Suprapubic skin (tissue), 4 donors: ENCODE measurements at places on chromosomes 6 and 20. TPM values are rescaled to one million over a fixed set of nuclear protein-coding genes. Genes with fewer than 3 reads are reported as not detected.

DNA sequence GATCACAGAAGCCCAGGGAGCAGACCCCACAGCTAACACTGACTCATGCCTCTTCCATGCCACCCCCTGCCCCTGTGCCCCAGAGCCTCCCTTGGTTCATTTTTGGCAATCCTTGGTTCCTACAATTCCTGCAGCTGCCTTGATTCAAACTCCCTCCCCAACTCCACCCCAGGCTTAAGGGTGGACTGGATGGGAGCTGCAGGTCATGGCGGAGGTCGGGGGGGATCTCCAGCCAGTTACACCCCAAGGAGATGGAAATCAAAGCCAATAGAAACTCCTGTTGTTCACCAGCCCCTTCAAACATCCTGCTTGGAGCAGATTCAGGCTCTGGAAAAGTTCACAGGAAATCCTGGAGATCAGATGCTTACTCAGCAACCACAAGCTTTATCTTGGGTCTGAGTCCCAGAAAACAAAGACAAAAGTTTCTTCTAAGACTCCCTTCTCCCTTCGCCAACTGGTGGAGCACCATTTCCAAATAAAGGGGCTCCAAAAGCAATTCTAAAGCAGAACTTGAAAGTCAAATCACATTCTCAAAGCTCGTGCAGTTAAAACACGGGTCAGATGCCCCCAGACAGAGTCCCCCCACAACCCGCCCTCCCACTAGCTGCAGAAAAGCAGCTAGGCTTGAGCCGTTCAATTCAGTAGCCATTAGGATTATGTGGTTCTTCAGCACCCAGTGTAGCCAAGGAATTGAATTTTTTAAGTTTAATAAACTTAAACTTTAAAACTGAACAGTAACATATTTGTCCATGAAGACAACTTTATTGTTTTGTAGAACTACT is 149.5 kb downstream of the ANKRD60 start:
- H3K27ac ChIP-seq = no peak overlapping the region
- no peak overlapping the region for H3K4me3 ChIP-seq
- H3K36me3 ChIP-seq = no peaks in the 10 kb centered on the region
- peaks cover 9% of the 10 kb centered on the region for H3K4me1 ChIP-seq
- H3K27me3 ChIP-seq = no peaks in the 10 kb centered on the region
- peak; percentile 59 for DNase-seq

TFAP2C gene
- total RNA-seq = 79.0 TPM

DNA sequence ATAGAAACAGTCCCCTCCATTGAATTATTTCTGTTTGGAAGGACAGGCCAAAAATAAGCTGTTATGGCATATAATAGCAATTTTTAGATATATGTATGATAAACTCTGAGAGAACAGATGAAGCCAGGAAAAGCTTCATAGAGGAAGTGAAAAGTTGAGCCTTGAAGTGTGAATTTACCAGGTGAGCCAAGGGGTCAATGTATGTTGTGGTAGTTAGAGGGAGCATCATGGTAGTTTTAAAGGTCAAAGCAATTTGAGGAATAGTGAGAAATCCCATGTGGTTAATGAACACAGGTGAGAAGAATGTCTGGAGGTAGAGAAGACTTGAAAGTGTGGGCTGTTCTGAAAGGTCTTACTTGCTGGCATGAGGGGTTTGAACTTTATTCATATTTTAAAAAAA is 47.0 kb downstream of the COL19A1 start:
- H3K4me1 ChIP-seq = no peaks in the 10 kb centered on the region
- no peaks in the 10 kb centered on the region for H3K36me3 ChIP-seq
- no peaks in the 10 kb centered on the region for H3K27me3 ChIP-seq
- DNase-seq = no peak
- no peak overlapping the region for H3K4me3 ChIP-seq

THBD gene
- 329 TPM for total RNA-seq

GRCh38 chr6:168943231-168943905 is 310.3 kb downstream of the THBS2 start:
- H3K4me3 ChIP-seq = no peak overlapping the region
- no peaks in the 10 kb centered on the region for H3K36me3 ChIP-seq
- H3K27ac ChIP-seq = no peak overlapping the region
- H3K27me3 ChIP-seq = no peaks in the 10 kb centered on the region
- no peak for DNase-seq
- peaks cover 3% of the 10 kb centered on the region for H3K4me1 ChIP-seq

GRCh38 chr20:36836591-36837269 is 39.2 kb upstream of the TLDC2 start:
- peaks cover 47% of the 10 kb centered on the region for H3K4me1 ChIP-seq
- H3K27me3 ChIP-seq = no peaks in the 10 kb centered on the region
- H3K36me3 ChIP-seq = peaks cover 10% of the 10 kb centered on the region
- peak overlapping the region; percentile 2 for H3K27ac ChIP-seq
- H3K4me3 ChIP-seq = no peak overlapping the region

- DNase-seq = no peak
- H3K4me3 ChIP-seq = no peak overlapping the region
- peaks cover 10% of the 10 kb centered on the region for H3K4me1 ChIP-seq
- H3K27ac ChIP-seq = no peak overlapping the region
Observed at GRCh38 chr6:169315830-169316614, 62.4 kb upstream of the THBS2 start.

DNA sequence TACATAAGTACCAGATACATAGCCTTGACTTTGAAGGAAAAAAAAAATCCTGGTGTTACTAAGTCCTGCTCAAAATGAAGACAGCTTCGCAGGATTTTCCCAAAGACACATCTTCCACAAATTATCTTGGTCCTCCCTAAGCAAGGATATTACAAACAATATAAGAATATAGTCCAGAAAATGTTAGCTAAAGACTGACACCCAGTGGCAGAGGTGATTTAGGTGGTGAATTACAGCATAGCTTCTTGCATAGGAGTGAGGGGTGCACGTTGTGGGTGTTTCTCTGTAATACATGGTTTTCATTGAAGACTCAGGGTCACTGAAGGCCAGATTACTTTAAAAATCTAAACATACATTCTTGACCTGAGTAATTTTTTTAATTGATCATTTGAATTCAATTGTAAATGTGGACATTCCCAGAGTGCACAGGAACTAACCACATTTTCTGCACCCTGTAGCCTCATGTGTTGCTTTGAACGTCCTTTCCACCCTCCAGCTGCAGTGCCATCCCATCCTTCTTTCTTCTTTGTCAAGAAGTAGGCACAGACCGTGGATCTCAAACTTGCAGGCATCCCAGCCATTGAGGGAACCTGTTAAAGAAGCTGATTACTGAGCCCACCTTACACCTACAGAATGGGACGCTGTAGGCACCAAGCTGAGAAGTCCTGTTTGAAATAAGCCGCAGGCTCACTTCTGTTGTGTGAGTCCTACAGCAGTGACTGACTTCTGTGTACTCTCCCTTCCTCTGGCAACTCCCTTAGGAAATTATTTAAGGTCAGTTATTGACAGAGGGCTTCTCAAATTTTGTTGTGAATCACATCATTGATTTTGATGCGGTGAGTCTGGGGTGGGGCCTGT is 102.6 kb downstream of the PERP start:
- no peak overlapping the region for H3K27ac ChIP-seq
- H3K4me1 ChIP-seq = peaks cover 15% of the 10 kb centered on the region
- no peak overlapping the region for H3K4me3 ChIP-seq
- H3K27me3 ChIP-seq = no peaks in the 10 kb centered on the region
- no peak for DNase-seq

PLCB4 gene
- total RNA-seq = 7.6 TPM

DNA sequence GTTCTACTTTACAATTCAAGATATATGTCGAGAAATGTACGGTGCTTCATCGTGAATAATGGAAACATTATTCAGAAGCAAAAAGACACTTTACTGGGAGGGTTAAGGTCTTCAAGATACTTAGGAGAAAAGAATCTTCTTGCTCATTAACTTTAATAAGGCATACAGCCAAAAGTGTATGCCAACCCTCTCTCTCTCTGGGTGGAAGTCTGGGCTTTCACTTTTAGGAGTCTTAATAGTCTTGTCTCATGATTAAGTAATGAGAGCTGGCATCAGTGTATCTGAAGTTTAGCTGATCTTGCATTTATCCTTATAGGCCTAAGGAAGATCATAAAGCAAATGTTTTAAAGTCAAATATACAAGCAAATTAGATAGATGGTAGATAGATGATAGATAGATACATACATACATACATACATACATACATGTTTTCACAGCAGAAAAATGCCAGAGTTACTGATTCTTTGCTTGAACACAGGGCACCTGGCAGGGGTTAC is 21.5 kb downstream of the OLIG3 start:
- no peak overlapping the region for H3K27ac ChIP-seq
- no peak overlapping the region for H3K4me3 ChIP-seq
- H3K27me3 ChIP-seq = peaks cover 11% of the 10 kb centered on the region
- no peaks in the 10 kb centered on the region for H3K4me1 ChIP-seq

GRCh38 chr6:52352239-52353018 is 9.5 kb upstream of the PAQR8 start:
- peaks cover 6% of the 10 kb centered on the region for H3K4me1 ChIP-seq
- no peak for DNase-seq
- H3K27me3 ChIP-seq = no peaks in the 10 kb centered on the region
- H3K36me3 ChIP-seq = no peaks in the 10 kb centered on the region
- no peak overlapping the region for H3K27ac ChIP-seq
- H3K4me3 ChIP-seq = no peak overlapping the region

GRCh38 chr20:33672426-33673113 is 1.7 kb downstream of the NECAB3 start:
- H3K27ac ChIP-seq = no peak overlapping the region
- peaks cover 4% of the 10 kb centered on the region for H3K36me3 ChIP-seq
- peak overlapping the region; percentile 83 for H3K4me3 ChIP-seq
- H3K4me1 ChIP-seq = peaks cover 67% of the 10 kb centered on the region
- no peak for DNase-seq

GRCh38 chr6:35470663-35471120 is 2.5 kb downstream of the RPL10A start:
- peak overlapping the region; percentile 87 for H3K4me3 ChIP-seq
- no peak overlapping the region for H3K27ac ChIP-seq

DNA sequence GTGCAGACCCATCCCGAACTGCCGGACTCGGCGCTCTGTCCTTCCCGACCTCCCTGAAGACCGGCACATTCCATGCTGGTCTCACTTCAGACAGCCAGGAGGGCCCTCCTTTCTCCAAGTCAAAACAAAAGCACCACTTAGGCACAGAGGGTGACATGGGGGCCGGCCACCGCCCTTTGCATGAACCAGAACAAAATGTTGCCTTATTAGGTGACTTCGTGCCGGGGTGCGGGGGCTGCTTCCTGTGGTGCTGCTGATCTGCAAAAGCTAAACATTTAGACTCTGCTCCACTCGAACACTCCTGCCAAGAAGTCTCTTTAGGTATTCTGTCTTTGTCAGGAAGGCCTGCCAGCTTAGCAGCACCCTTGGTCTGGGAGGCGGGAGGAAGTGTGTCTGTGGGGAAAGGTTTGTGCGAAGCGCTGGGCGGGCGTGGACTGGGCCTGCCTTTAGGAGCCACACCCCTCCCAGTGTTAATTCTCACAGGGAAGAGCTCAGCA is 133.8 kb downstream of the SMOC2 start:
- H3K4me1 ChIP-seq = peaks cover 5% of the 10 kb centered on the region
- H3K27me3 ChIP-seq = no peaks in the 10 kb centered on the region
- H3K36me3 ChIP-seq = no peaks in the 10 kb centered on the region
- no peak overlapping the region for H3K4me3 ChIP-seq
- no peak overlapping the region for H3K27ac ChIP-seq

DNA sequence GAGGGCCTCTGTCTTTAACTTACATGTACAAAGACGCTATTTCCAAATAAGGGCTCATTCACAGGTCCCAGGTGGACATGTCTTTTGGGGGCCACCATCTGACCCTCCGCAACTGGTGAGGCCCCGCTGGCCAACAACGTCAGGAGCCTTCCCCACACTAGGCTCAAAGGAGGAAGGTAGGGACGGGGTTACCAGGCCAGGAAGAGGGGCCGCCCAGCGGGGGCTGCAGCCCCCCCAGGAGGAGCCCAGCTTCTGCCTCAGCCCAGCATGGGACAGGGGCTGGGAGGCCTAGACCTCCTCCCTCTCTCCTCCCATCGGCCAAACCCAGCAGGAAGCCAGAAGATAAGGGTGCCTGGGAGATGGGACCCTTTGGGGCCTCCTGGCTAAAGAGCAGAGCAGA is 142.7 kb downstream of the TAF4 start:
- peak; percentile 69 for DNase-seq
- no peak overlapping the region for H3K27ac ChIP-seq
- H3K4me1 ChIP-seq = no peaks in the 10 kb centered on the region
- H3K27me3 ChIP-seq = peaks cover 22% of the 10 kb centered on the region
